HCT116 (cell line): ENCODE measurements at places on chromosomes 2 and 18.
A peak's percentile ranks its signal among the peaks of the same experiment; 100 is the strongest.

GRCh38 chr18:34339155-34339554 is 114.4 kb upstream of the NOL4 start:
- no peak for DNase-seq

DNA sequence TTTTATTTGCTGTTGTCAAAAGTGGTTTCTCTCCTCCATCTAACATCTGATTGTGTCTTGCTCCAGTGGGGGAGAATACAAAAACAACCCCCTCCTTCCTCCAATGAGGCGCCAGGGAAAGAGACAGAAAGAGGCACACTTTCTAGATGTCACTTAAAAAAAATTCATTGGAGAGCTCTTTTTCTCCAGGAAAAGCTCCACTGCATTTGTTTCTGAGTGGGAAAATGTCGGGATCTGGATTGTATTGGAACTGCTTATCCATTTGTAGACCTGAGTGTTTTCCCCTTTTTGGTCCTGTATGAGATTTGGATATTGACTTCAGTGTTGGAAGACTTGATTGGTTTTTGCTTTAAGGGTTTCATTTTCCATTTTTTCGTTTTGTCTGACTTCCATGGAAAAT is 995 bp downstream of the MBD5 start:
- DNase-seq = no peak

DNA sequence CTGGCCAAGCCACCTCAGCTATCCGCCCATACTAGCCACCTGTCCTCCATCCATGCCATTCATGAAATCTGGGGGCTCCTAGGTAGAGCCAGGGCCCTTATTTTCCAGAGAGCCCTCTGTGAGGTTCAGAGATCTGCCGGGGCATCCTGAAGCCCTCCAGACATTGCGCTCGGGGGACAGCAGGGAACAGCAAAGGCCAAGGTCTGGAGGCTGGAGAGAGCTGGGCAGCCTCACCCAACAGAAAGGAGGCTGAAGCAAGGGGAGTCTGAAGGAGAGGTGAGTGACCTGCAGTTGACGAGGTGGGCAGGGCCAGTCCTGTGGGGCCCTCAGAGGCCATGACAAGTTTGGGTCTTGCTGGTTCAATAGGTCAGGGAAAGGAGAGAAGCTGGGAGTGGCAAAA is 8.6 kb upstream of the DES start:
- no peak for DNase-seq

GRCh38 chr2:109254174-109254904 is 125.3 kb downstream of the SH3RF3 start:
- DNase-seq = no peak

DNA sequence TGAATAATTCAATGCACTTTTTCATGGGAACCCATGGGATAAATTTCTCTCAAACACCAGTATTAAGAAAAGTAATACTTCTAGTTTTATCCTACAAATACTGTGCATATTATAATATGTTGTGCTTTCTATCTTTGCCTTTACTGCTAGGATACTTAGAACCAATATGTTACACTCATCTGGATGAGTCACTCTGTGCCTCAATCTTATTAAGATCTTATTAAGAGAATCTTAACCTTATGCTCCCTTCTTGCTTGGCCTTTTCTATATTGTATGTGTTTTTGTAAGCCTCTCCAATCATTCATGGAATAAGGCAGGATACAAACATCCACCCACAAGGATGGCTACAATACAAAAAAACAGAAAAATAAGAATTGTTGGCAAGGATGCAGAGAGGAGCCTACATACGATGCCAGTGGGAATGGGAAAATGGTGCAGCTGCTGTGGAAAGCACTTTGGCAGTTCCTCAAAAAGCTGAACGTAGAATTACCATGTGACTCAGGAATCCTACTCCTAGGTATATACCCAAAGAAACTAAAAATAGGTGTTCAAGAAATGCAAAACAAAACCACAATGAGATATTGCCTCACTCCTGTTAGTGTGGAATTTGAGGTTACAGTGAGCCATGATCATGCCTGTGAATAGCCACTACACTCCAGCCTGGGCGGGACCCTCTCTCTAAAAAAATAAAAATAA is 10.7 kb upstream of the TWSG1 start:
- DNase-seq = no peak

DNA sequence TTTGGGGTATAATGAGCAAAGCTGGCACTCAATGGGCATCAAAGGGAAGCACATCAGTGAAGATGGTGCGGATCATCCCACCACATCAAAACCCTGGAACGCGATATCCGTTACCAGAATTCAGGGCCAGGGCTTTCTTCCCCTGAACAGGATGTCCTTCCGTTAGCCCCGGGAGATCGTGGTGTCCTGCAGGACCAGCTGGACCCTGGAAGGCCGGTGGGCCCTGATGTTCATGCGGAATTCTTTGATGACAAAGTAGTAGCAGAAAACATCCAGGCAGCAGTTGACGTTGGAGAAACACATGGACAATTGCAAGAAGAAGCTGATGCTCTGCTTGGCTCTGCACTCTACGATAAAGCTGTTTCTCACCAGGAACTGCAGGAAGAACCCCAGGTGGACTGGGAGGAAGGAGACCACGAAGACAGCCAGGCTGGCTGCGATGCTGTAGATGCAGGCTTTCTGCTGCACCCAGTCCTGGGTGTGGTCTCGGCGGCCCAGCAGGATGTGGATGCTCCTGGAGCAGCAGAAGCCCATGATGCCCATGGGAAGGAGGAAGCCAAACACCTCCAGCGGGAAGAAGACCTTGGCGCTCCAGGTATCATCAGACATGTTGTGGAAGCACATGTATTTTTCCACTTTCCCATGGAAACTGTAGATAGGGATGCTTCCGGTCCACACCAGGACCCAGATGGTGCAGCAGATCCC is 15.0 kb downstream of the GPR55 start:
- DNase-seq = no peak

DNA sequence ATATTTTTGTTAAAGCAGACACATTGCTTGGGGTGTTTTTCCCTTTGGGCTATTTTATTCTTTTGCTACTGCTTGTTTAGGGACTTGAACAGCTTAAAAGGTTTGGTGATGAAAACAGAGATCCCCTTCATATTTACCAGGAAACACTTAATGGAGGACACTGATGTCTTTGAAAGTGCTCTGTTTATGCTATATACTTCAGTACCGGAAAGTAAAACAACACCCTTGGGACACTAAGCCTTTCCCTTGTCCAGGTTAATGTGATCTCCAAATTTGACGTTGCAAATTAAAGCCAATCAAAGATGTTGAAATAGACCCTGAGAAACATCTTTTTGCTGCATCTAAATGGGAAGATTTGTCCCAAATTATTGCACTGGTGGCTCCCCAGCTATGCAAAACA is 564.6 kb upstream of the PKDCC start:
- DNase-seq = no peak

GRCh38 chr18:73719611-73720010 is 428.0 kb downstream of the FBXO15 start:
- no peak for DNase-seq

DNA sequence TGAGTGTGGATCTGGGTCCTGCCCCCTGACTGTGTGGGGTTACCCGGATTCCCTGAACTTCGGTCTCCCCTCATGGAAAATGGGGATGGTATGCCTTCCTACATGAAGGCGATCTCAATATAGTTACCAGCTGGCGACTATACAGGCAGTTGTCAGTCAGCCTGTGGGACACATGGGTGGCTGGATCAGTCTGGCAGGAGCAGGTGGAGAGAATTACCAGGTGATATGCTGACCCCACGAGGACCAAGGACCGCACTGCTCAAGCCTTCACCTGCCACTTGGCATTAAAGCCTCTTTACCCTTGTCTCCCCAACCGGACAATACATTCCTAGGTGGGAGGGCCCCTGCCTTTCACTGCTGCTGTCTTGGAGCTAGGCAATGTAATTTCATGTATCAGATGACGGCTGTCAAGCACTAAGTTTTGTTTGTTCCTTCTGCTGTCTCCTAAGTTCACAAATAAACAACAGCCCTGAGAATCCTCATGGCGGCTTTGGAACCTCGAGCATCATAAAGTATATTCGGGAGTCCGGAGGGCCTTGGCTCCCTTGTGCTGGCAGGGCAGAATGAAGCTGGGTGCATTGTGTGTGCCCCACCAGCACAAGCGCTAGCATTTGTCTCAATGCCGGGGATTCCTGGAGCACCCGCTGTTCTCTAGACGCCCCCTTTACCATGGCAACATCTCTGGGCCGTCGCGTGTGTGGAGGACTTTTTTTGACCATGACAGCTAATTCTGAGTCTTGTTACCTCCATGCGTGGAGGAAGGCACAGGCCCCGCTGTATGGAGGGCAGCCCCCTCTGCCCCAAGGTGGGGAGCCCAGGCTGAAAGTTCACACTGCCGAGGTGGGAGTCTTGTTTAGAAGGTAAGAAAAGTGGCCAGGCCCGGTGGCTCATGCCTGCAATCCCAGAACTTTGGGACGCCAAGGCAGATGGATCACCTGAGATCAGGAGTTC is 48.6 kb downstream of the PDCL3 start:
- no peak for DNase-seq

DNA sequence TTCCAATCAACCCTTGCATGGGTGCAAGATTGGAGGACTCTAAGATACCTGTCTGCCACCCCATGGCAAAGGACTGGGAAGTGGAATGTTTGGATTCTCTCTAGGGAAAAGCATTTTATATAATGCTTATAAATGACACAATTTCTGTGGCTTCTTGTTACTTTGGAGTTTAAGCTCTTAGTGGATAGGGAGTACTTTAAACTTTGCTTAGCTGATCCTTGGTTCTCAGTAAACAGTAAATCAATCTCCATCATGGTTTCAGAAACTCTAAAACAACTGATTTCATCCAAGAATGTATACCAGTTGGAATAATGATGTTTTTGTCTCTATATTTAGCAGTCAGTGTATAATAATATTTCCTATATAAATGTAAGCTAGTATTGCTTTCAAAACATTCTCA is 14.1 kb upstream of the FAM228A start:
- no peak for DNase-seq

DNA sequence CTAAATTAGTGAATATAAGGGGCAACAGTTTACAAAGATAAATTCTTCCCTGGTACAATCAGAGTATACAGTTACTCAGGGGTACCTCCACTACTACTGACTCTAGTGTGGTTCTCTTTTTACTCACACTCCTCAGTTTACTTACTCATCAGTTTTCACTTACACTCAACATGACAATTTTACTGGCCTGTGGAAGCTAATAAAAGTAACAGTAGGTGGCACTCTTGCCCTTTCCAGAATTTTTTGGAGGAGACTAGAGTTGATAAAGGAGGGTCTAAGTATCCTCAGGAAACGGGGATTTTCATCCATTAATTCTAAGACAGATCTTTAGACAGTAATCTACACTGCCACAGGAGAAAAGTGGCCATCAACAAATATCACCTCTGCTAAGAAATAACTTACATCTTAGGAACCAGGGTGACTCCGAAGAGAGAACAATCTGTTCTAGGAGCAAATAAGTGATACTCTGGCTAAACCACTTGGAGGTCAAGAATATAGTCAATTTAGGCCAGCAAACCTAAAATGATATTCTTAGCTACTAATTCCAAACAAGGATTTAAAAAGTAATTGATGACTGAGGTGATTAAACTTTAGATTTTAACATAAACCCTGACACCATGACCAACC is 61.3 kb downstream of the ATL2 start:
- peak; percentile 31 for DNase-seq

- no peak for DNase-seq
These were observed 7.5 kb upstream of the RMDN2 start for GRCh38 chr2:37917281-37918228.

DNA sequence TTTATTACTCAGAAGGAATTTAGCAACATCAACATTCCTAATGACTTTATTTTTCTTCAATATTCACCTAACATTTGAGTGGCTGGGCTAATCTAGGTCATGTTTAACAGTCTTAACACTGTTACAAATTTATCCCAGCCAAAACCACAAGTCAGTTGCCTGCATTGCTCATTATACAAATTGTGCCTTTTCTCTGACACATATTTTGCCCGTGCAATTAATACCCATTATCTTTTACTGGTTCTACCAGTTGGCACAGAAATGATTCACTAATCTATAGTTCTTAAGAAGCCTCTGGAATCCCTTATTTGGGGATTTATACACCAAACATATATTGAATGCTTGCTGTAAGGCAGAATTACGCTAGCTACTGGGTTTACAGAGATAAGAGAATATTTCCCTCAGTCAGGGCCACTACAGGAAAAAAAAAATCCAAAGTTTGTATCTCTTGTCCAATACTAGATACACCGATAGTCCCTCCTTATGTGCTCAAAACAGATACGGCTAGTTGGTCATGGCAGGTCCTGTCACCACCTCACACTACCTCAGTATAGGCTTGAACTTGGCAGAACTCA is 46.3 kb downstream of the ZCCHC2 start:
- no peak for DNase-seq

DNA sequence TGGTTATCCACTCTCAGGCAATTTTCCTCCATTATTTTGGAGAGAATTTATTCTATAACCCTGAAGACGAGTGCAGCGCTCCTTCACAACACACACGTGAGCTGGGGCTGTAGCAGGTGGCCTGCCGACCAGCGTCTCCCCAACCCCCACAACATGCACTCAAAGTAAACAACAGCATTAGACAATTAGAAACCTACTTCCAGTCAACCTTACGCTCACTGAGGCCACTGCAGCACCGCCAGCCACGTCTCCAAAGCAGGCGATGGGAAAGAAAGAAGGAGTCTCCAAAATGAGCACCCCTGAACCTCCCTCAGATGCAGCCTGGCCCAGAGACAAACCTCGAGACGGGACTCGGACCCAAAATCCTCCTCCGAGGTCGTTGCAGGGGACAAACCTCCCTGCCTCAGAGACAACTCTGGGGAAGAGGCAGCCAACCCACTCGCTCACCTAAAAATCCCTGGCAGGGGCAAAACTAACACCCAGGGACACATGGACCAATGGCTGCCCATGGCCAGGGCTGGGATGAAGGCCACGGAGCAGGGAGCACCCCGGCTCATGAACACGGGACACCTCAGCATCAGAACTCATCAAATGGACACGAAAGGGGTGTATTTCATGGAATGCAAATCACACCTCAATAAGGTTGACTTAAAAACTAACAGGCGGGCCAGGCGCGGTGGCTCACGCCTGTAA is 2.6 kb downstream of the SLC66A2 start:
- DNase-seq = no peak

- DNase-seq = no peak
These were observed at the start of gene CLASP1 for GRCh38 chr2:121649149-121649595. Gene CLASP1, minus strand, starts transcription at chr2:121649462. Its CDS starts 43,567 bp downstream, at chr2:121605895.

- no peak for DNase-seq
These were observed 114.5 kb downstream of the AGAP1 start for GRCh38 chr2:235608200-235608887.

- no peak for DNase-seq
These were observed 678.1 kb upstream of the SLC8A1 start for GRCh38 chr2:41129988-41130387.

- no peak for DNase-seq
These were observed 7.8 kb upstream of the SERPINB2 start for GRCh38 chr18:63879709-63880108.
